ENCODE measurements at places on chromosomes 3 and 15. TPM values are rescaled to one million over a fixed set of nuclear protein-coding genes. Genes with fewer than 3 reads are reported as not detected.

The PARP14 gene
- total RNA-seq = 69.3 TPM

The KAT2B gene
- total RNA-seq = 19.6 TPM

The MYO9A gene
- total RNA-seq = 13.1 TPM

GRCh38 chr3:155912579-155913190 is 42.2 kb downstream of the GMPS start:
- no peak for DNase-seq

GRCh38 chr3:195811756-195812155 is at the start of gene MUC4:
Gene MUC4 (minus strand): TSS chr3:195811929. CDS start chr3:195811817, 112 bp downstream.
- DNase-seq = no peak

GRCh38 chr3:143847787-143848631 is at the start of gene SLC9A9:
Gene SLC9A9 (minus strand): TSS chr3:143848468. CDS start chr3:143848322, 146 bp downstream.
- no peak for DNase-seq
